ENCODE measurements at places on chromosomes 5 and 9.

GRCh38 chr5:32311404-32312196 lies 1.1 kb downstream of the MTMR12 start:
- DNase-seq: no peak

DNA sequence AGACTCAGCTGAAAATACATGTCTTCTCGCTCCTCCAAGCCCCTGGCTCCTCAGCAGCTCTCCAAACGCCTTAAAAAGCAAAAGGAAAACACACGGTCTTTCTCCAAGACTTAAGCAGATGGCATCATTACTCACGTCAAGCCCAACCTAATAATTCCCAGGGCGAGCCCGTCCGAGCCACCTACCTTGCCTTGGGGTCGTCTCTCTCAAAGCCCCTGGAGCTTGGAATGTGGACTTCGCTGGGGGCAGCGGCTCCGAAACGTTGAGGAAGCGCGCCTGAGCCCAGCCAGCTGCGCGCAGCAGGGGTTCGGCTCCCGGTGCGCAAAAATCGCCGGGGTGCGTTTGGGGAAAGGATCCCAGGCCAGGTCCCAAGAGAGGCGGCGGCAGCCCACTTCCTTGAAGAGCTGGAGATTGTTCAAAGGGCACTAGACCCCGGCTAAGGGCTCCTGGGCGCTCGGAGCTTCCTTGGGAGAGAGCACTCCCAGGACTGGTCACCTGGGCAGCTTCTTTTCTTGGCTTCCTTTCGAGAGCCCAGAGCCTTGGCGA lies 395 bp downstream of the DRD1 start:
- DNase-seq: no peak

GRCh38 chr5:111830333-111830732 lies 73.3 kb upstream of the NREP start:
- DNase-seq: no peak

DNA sequence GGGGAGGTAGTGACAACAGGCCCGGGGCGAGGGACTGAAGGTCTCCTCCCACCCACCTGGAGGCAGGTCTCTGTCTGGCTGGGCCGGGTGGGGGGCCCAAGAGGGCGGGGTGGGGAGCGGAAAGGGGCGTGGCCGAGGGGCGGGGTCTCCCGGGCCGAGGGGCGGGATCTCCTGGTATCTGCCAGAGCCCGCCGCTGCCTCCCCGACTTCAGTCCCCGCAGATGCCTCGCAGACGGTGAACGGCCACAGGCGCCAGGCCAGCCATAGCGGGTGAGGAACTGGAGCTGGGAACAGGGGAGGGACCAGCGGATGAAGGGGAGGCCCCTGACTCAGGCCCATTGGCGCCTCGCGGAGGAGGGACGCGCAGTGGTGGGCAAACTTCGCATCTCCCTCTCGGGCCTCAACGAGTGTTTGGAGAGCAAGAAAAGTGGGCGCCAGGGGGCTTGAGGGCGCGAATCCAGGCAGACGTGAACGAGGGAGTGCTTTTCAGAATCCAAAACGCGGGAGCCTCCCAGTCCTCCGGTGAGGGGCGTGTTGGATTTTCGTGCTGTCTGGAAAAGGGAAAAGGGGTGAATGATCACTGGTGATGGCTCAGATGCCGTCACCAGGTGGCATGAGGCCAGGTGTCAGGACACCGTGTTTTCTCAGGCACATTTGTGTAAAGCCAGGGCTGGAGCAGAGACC lies at the start of gene ADGRD2:
ADGRD2 (plus strand) TSS at position 211 of the 684 bp plus-strand sequence. CDS start 1,216 bp downstream, outside the sequence.
- DNase-seq: peak; percentile 42

GRCh38 chr5:138968601-138969000 lies 93.5 kb upstream of the LRRTM2 start:
- DNase-seq: no peak

DNA sequence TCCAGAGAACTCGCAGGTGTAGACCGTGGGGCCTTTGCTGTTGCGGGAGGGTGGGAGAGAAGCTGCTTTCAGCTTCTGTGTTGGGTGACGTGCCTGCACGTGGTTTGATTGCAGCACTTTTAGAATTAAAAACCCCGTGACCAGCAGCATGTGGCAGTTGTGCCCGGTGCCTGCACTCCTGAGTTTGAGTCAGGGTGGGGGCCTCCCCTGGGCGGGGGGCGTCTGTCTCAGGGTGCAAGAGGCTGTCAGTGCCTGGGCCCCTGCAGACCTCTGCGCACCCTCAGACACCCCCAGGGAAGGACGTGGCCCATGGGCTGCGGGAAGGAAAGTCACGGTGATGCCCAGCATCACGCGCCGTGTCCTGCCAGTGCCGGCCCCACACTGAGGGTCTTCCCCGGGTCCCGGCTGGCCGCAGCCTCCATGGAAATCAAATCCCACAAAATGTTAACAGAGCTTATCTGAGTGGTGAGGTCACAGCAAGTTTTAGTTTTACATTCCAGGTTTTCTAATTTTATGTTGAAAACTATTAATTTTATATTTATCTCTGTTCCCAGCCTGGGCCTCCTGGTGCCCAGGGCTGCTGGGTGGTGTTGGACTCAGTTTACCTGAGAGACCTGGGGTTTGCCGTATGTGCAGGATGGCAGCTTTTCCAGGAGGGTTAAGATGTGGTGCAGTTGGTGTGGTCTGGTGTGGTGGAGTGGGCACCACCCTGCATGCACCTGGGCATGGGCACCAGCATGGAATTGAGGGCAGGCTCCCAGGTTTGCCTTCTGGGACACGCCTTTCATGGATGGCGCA lies 33.3 kb downstream of the AHRR start:
- no peak for DNase-seq

- no peak for DNase-seq
These were observed 4.5 kb downstream of the ELAVL2 start for GRCh38 chr9:23821375-23822181.

DNA sequence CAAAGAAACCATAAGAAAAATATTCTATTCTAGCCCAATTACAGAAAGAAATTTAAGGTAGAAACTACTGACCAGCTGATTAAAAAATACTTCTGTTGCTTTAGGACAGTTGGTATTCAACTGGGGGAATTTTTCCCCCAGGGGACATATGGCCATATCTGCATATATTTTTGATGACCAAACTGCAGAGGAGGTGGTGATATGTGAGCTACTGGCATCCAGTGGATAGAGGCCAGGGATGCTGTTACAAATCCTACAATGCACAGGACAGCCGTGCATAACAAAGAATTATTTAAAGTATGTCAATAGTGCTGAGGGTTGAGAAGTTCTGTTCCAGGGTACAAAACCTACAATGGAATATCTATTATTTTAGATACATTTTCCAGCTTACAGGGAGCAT lies 24.0 kb downstream of the ZFR start:
- DNase-seq: no peak

- DNase-seq: no peak
These were observed 26.7 kb downstream of the SRFBP1 start for GRCh38 chr5:121988488-121988887.

DNA sequence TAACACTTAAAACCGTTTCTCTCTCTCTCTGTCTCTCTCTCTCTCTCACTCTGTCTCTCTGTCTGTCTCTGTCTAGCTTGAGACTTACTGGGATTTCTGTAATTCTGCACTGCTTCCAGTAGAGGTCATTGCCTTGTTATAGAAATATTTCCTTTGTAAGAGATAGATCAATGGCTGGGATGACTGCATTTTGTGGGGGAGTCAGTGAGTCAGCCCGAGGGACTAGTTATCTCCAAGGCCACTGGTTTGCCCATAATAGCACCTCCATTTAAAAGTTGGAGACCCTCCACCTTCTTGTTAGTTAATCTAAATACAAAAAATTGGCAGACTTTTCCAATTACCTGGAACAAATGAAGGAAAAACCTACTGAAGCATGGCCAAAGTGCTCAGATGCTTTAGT lies 547.2 kb downstream of the LRRC70 start:
- DNase-seq: no peak

GRCh38 chr9:69554945-69555344 lies 117.2 kb downstream of the APBA1 start:
- no peak for DNase-seq

DNA sequence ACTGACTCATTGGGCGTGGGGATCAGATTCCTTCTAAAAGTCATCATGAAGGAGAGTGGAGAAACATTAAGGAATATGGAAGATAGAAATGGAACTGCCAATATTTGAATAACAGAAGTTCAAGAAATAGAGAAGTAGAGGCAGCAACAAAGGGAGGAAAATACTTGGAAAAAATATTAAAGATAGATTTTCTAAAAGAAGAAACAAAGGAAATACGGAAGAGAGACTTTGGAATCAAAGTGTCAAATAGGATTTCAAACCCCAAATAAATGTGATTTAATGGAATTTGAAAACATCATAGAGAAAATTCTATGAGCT lies 605.1 kb upstream of the KLF4 start:
- no peak for DNase-seq

- DNase-seq: no peak
These were observed 20.4 kb upstream of the PIK3R1 start for GRCh38 chr5:68195137-68195536.

DNA sequence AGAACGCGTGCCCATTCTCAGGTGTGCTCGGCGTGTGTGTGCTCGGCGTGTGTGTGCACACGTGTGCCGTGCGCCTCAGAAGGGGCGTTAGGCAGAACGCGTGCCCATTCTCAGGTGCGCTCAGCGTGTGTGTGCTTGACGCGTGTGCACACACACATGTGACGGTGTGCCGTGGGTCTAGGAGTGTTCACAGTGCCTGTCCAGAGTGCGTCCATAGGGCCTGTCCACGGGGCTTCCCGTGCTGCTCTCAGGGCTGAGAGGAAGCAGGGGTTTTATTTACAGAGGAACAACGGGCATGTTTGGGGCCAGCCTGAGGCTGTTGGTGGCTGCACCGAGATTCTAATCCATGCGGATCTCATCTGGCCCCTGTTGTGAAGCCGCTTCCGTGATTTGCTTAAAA lies 14.2 kb upstream of the AHRR start:
- DNase-seq: no peak

- DNase-seq: no peak
These were observed 458.8 kb downstream of the DTWD2 start for GRCh38 chr5:118529361-118530144.

DNA sequence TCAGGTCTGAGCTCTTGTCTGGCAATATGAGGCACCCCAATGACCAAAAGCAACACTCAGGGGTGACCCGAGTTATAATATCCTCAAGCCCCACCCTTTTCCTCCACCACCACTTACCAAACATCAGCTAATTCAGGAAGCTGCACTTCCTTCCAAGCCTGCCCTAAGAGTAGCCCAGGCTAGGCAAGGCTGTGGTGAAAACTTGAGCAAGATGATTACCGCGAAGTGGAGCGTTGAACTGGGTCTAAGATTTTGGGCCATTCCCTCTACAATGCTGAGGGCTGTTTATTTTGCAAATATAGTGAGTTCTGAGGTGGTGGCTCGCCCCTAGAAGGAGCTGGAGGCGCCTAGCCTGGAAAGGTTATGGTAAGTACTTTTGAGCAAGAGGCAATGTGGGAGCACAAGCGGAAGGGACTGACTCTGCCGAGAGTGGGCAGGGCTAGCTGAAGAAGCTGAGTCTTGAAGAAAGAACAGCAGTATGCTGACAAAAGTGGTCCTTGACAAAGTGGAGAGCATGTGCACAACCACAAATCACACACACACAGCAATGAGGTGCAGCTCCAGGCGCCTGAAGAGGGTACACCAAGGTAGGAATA lies at the start of gene HK3:
HK3 (minus strand) TSS at position 51 of the 596 bp plus-strand sequence. CDS start 3,187 bp downstream, outside the sequence.
- DNase-seq: peak; percentile 21

DNA sequence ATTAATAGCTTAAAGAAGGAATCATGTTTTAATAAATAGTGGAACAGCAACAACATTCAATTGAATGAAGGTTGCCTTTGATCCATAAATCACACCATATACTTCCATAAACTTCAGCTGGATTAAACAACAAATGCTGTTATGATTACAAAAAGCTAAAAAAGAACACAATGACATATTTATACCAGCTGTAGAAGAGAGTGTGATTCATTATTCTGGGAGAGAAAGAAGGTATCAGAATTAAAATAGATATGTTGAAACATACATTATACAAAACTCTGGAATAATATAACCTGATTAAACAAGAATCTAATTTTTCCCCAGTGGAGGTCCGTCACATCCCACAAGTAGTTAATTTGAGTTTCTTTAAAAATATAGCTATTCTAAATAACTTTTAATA lies 7.5 kb upstream of the RECK start:
- no peak for DNase-seq

GRCh38 chr5:168076561-168076991 lies 214.9 kb upstream of the WWC1 start:
- peak; percentile 32 for DNase-seq

- no peak for DNase-seq
These were observed 37.8 kb downstream of the FAM78A start for GRCh38 chr9:131238402-131239021.

DNA sequence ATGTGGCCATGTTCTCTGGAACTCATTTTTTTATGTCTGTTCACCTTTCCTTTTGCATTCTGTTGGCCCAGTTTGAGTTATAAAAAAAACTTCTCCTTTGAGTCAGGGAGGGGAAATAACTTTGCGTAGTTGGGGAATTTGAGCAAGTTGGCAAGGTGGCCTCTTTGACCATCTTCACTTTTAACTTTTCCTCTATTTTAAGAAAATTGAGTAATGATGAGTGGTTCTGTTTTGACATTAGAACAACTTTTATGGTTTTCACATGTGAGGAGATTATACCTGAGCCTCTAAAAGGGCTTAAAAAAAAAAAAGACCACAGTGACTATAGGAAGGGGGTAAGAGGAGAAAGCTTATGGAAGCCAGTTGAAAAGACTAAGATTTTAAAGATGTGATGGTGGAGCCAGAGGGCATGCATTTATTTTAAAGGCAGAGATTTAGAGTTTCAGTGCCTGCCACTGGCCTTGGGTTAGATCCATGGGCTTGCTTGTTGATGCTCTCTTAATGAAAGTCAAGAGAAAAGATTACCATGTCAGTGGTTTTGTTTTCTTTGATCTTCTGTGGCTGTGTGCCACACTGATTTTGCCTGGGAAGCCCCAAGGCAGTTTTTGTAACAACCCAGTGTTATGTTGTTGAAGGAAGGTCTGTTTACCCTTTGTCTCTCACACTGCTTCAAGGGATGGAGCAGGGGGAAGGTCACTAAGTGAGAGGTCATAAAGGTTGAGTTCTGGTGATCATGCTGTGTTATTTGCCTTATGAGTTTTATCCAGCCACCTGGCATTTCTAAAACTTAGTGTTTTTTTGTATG lies 219.7 kb upstream of the CD180 start:
- no peak for DNase-seq

DNA sequence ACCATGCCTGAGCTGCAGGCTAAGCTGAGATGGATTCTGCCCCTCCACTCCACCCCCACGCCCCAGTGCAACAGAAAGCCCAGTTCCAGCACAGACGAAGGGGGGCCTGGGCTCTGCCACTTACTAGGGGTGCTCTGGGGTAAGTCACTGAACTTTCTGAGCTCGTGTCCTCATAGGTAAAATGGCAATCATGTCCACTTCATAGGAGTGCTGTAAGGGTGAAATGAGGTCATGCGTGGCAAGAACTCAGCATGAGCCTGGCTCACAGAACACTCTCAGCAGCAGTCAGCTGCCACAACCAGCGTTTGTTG lies 8.4 kb upstream of the PSD2 start:
- DNase-seq: no peak

DNA sequence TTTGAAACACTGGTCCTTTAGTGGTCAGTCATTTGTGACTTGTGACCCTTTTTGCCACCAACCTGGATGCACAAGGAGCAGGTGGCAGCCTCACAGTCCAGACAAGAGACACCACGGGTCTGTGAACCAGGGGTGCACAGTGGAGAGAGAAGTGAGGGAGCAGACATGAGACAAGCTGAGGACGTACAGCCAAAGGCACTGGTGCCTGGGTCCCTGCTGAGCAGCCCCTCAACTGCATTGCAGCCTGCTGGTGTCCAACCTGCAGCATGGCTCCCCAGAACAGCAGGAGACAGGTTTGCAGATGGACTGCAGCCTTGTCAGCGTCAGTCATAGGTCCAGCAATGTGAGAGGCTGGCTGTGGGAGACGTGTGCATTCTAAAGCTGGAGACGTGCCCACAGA lies 124.2 kb upstream of the FSTL4 start:
- DNase-seq: no peak
